A375 (cell line): ENCODE measurements at places on chromosomes 7 and 10. TPM values are rescaled to one million over a fixed set of nuclear protein-coding genes. Genes with fewer than 3 reads are reported as not detected.

DENND2A gene
- total RNA-seq, result 6.4 and 8.3 TPM in 2 replicates

CCAR1 gene
- total RNA-seq, result 38.9 and 57.3 TPM in 2 replicates

TEX47 gene
- total RNA-seq, result not detected in 2 replicates

ZNF248 gene
- total RNA-seq, result 7.1 and 8.1 TPM in 2 replicates

VWA2 gene
- total RNA-seq, result not detected in 2 replicates

SPDYE8 gene
- total RNA-seq, result not detected in 2 replicates

C1QL3 gene
- total RNA-seq, result not detected in 2 replicates

C10orf67 gene
- not detected in 2 replicates for total RNA-seq

CPA5 gene
- 0.11 TPM in 1 of 2 replicates, not detected in the other for total RNA-seq

OR2A5 gene
- total RNA-seq, result not detected in 2 replicates

WEE2 gene
- not detected in 2 replicates for total RNA-seq

BAMBI gene
- total RNA-seq, result 53.5 and 65.3 TPM in 2 replicates

CUZD1 gene
- total RNA-seq, result 0.66 and 0.72 TPM in 2 replicates
